ENCODE measurements at places on chromosomes 4 and X.

- no peak for DNase-seq
Measured at GRCh38 chr4:57249083-57249482, 138.9 kb upstream of the IGFBP7 start.

DNA sequence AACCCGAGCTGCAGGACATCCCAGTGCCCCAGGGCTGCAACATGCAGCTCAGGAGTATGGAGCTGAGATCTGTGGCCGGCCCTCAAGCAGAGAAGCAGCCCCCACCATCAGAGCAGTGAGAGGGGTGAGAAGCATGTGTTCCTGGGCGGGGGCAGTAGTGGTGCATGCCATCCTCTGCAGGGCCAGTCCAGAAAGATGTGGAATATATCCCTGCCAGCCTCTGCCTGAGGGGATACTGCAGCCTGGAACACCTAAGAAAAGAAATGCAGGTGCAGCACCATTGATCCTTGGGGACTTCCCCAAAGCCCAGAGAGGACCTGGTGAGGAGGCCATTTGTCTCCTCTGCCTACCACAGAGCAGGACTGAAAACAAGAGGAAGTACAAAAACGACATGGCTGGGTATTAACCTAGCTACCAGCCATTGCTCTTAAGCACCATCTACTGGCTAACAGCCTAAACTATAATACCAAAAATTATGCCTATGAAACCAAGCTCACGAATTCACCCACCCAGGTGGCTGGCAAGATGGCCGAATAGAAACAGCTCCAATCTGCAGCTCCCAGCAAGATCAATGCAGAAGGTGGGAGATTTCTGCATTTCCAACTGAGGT, 158.8 kb downstream of the ADGRA3 start:
- DNase-seq, result peak; percentile 21

DNA sequence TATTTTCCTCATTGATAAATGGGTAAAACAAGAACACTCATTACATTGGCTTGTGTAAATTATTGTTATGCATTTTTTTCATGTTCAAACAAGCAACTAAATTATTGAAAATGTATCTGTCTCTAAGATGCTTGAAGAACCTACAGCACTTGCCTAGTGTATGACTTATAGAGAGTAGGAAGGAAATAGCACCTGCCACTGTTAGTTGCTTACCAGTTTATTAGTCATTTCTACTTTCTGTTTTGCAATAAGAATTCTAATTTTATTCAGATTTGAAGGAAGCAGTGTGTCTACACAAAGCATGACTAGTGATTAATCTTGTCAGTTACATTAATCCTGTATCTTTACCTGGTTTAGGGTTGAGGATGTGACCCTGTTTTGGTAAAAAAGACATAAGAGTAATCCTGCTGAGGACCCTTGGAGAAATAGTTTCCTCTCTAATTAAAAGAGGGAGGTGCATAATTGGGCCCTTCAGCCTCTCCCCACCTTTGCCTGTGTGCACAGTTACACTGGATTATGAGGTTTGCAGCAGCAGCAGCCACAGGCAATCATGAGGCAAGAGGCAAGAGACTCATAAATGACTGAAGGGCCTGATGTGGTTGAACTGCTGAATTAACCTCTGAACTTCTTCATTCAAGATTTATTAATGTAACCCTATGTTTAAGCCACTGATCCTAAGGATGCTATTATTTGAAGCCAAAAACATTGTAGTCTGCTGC, 1202.1 kb downstream of the ADGRL3 start:
- no peak for DNase-seq

DNA sequence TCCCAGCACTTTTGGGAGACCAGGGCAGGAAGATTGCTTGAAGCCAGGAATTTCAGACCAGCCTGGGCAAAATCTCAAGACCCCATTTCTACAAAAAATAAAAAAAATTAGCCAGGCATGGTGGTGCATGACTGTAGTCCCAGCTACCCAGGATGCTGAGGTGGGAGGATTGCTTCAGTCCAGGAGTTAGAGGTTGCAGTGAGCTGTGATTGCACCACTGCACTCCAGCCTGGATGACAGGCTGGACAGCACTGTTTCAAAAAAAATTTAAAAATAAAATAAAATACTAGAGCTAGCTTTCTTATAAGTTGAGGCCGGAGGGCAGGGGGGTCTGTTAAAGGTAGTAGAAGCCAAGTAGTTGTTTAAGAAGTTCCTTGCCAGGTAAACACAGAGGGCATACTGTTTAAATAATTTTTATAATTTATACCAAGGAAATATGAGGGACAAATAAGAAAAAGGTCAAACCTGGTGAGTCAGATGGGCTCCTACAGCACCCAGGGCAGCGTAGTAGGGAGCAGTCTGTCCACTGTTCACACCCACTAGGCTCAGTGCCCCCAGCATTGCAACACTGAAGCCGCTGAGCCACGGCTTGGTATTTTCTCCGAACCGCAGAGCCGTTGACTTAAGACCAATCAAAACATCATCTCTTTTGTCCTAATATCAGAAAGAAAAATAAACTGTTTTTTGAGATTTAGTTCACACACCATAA, 17.3 kb downstream of the COQ2 start:
- DNase-seq, result peak; percentile 19

GRCh38 chrX:86078650-86079049, 31.3 kb upstream of the CHM start:
- DNase-seq, result no peak

- no peak for DNase-seq
Measured at GRCh38 chr4:118037955-118038354, 3.7 kb downstream of the NDST3 start.

GRCh38 chr4:130197946-130198345, 1102.0 kb downstream of the C4orf33 start:
- DNase-seq, result peak; percentile 1

GRCh38 chr4:95294321-95294720, 254.5 kb downstream of the UNC5C start:
- DNase-seq, result no peak

DNA sequence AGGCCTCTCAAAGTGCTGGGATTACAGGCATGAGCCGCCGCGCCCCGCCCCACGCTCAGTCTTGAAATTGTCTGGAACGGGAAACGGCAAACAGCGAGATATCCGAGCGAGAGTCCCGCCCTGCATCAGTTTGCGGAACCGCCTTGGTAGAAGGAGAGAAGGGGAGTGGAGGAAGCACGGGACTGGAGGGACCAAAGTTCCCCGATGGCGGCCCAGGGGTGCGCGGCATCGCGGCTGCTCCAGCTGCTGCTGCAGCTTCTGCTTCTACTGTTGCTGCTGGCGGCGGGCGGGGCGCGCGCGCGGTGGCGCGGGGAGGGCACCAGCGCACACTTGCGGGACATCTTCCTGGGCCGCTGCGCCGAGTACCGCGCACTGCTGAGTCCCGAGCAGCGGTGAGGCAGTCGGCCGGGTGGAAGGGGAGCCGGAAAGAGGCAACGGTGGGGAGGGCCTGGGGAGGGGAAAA, at the start of gene BST1:
TSS of gene BST1 (plus strand) at position 125 of the 463 bp plus-strand sequence. CDS start at position 205, 80 bp downstream.
- peak; percentile 74 for DNase-seq

DNA sequence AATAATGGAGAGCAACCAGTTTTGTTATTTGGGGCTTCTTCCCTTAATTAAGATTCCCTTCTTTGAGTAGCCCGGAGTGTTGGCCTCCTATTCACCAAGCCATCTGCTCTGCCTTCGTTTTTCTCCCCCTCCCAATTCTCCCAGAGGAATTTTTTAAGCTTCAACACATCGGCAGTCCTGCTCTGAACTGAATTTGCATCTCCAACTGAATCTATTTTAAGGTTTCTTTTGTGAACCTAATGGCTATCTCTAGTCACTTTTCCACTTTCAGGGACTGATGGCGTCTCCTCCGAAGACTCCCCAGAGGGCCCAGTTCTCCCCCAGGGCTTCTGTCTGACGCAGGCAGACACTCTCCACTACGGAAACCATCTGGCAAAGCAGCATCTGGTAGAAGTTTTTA, 280.2 kb downstream of the ADGRA3 start:
- DNase-seq, result no peak

DNA sequence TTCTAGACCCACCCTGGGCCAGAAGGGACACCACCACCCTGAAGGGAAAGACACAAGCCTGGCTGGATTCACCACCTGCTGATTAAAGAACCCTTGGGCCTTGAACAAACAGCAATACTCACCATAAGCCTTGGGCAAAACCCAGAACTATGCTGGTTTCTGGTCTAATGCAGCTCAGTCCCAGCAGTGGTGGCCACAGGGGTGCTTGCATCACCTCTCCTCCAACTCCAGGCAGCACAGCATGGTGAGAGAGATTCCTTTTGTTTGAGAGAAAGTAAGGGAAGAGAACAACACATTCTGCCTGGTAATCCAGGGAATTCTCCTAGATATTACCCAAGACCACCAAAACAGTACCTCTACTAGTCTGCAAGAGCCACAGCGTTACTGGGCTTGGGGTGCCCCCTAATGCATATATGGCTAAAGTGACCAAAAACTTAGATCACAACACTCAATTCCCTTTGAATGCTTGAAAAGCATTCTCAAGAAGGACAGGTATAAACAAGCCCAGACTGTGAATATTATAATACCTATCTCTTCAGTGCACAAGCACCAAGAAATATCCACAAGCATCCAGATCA, 25.7 kb downstream of the RNF128 start:
- peak; percentile 12 for DNase-seq

DNA sequence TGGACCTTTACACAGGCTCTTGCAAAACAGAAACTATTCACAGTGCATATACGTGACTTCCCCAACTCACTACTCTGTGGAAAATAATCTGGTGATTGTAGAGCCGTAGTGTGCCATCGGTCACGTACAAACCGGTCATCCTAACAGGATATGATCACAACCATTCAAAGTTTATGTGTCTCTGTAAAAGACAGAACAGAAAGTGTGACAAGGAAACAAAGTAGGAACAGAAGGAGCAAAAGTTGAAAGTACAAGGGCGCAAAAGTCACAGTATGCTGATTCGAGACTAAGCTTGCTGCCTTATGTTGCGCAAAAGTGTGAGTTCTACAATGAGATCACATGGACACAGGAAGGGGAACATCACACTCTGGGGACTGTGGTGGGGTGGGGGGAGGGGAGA, 18.6 kb downstream of the MEPE start:
- DNase-seq, result no peak

DNA sequence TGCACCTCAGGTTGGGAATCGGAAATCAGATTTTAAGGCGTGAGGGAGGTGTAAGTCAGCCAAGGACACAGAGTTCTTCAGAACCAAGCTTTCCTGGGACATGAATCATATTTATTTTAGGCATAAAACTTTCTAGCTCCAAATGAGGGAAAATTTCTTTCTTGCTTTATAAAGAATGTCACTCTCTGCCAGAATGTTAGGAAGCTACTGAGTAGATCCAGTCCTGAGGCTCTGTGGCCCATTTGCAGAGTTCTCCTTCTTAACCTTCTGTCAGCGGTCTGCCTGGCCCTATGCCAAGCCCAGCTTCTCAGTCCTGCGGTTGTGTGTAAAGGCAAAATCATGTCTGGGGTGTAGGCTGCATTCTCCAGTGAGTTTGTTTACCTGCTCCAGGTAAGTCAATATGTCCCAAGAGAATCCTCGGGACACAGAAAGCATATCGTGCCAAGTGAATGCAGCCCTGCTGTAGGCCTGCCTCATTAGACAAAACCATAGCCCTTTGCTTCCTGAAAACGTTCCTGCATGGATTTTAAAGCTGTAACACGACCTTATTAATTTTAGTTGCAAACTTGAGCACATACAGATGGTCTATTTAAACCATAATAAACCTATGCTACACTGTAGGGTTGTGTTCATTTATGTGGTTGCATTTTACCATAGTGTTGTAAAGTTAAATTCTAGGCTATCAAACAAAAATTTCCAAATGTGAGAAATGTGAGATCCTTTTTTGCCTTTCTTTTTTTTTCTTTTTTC, 29.2 kb upstream of the CCNI start:
- peak; percentile 20 for DNase-seq

DNA sequence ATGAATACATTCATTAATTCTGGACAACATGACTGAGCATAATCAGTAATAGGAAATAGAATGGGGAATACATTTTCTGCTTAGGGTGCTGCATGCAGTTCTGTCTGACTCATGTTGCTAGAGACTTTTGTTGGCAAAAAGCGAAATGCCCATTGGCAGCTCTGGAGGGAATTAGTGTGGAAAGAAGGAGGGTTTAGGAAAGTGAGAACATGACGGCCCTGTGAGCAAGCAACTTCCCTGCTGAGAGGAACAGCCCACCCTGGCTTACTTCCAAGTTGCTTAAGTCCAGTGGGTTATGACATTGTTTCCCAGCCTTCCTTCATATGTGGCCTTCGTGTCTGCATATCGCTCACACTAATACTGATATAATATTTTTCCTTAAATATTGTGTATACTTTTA, 13.8 kb downstream of the MAD2L1 start:
- peak; percentile 95 for DNase-seq

GRCh38 chr4:166965562-166965961, 268.7 kb downstream of the SPOCK3 start:
- no peak for DNase-seq

DNA sequence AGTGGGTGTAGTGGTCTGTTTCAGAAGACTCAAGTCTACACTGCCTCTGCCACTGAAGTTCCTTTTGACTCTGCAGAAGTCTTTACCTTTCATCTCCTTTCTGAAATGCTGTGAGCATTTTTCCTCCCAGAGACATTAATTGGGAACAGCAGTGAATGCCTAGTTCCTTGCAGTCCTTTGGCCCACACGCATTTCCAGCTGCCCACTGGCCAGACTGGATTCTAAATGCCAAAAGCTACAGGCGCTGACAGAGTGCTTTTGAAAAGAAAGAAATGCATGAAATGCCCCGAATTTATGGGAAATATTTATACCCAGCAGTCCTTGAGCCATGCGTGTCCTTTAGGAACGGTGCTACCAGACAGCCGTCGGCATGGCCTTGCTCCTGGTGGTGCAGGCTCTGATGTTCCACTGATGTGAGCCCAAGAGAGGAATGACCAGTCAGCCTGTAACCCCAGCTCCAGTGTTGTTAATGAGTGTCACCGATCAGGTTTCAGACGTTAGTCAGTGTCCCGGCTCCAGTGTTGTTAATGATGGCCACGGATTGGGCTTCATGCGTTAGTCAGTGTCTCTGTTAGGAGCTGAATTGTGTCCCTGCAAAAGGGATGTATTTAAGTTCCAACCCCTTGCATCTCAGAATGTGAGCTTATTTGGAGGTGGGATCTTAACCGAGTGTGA, 132.6 kb downstream of the TBL1X start:
- DNase-seq, result peak; percentile 8
